Activated naive CD8-positive, alpha-beta T cell treated with anti-CD3 and anti-CD28 coated beads for 36 hours (primary cell): ENCODE measurements at places on chromosomes 11 and 22.
A peak's percentile ranks its signal among the peaks of the same experiment; 100 is the strongest.

DNA sequence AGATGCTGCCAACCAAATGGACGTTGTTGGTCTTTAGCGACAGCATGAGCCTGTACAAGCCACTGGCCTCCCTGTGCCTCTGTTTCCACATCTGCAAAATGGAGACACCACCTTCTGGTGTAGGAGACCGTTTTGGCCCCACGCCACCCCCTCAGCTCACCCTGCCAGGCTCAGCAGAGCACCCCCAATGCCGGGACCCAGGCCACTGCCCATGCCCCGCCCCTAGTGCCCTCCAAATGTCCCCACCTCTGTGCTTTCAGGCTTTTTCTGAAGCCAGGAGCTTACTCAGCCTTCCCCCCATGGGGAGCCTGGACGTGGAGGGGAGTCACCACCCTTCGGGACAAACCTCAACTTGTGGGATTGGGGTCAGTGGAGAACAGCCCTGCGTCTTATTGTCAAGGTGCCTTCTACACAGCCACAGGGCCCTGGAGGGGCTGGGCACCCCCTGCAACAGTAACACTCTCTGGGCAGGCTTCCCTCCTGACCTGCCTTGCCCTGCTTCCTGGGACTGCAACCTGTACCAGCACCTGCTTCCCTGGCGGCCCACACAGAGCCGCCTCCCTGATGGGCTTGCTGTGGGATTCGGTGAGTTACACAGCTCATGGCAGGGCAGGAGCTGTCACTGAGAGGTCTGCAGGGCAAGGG lies 24.6 kb upstream of the RTL6 start:
- no peak for DNase-seq

DNA sequence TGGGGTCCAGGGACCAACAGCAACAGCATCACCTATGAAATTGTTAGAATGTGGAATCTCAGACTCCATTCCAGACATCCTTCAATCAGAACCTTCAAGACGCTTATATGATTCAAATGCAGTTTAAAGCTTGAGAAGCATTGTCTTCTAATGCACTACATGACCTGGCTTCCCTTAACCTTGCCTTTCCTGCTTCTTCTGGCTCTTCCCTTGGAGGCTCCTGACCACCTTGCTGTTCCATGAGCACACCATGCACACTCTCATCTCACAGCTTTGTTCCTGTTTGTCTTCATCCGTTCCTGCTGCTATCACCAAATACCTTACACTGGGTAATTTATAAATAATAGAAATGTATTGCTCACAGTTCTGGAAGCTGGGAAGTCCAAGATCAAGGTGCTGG lies 26.1 kb downstream of the ZC3H12C start:
- no peak for DNase-seq

DNA sequence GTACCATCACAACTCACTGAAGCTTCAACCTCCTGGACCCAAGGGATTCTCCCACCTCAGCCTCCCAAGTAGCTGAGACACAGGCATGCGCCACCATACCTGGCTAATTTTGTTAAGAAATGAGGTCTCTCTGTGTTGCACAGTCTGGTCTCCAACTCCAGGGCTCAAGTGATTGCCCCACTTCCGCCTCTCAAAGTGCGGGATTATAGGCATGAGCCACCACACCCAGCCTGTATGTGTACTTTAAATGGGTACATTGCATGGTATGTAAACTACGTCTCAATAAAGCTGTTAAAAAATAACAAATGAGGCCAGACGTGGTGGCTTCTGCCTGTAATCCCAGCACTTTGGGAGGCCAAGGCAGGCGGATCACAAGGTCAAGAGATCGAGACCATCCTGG lies 36.2 kb upstream of the DDX6 start:
- DNase-seq: no peak

- no peak for DNase-seq
Measured at GRCh38 chr11:132607575-132607974, 924.7 kb downstream of the OPCML start.

GRCh38 chr11:78034623-78035022 lies 11.5 kb upstream of the KCTD14 start:
- DNase-seq: no peak

DNA sequence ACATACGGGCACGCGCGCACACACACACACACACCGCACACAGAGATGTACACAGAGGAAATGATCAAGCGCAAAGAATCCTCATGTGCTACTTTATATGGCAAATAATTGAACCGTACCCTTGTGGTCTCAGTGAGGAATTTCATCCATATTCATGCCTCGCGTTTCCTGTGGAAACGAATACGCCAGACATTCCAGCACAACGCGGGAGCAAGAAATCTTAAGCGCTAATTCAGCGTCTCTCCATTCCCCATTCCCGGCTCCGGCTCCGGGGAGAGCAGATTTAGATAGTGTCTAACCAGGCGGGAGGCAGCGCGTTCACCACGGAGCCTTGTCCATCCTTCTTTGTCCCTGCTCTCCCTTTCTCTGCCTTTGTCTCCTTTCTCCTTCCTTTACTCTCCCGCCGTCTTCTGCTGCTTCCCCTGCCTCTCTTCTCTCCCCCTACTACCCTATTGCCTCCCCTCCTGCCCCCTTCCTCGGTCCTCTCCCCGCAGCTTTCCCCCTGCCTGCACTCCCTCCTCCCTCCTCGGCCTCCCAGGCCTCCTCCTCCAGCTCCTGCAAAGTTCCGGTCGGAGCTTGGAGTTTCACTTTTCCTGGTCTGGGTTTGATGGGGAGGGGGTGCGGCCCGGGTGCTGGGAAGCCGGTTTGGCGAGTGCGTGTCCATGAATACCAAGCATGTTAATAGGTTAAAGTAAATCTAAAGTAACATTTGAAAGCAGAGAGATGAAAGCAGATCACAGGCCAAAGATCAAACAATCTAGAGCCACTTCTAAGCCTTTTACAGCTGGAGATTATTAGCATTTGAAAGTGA lies 579.3 kb downstream of the BUD13 start:
- no peak for DNase-seq

DNA sequence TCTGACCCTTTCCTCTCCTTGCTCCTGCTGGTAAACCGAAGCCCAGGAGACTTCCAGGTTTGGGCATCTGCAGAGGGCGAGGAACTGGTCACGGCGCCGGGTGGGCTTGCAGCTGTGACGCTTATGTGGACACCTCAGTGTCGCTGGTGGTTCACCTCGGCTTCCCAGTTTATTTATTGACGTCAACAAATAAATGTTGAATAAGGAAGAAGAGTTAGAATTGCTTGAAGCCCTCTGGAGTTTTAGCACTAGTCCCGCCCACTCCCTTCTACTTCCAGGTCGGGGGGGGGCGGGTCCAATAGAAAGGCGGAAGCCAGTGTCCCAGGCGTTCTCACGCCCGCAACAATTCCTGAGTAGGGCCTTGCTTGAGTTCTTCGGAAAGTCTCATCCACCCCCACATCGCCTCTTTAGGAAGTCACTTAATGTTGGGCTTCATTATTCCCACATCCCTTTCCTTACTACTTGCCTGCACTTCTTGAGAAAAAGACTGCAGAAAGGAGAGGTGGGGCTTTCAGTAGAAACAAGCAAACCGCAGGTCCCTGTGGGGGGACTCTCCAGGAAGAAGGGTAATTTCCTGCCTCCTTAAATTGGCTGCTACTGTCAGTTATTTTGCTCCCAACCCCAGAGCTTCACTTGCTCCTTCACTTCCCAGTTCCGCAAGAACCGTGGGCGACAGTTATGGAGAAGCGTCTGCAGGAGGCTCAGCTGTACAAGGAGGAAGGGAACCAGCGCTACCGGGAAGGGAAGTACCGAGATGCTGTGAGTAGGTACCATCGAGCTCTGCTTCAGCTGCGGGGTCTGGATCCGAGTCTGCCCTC lies at the start of gene TTC9C:
Gene TTC9C (plus strand): TSS at position 316 of the 818 bp plus-strand sequence. CDS start 363 bp downstream, at position 679.
- peak; percentile 77 for DNase-seq

GRCh38 chr22:20173772-20174171 lies 22.9 kb upstream of the CCDC188 start:
- DNase-seq: no peak

- no peak for DNase-seq
Measured at GRCh38 chr11:19979519-19979845, 180.8 kb downstream of the DBX1 start.

- DNase-seq: no peak
Measured at GRCh38 chr11:102284008-102284407, 33.3 kb upstream of the BIRC3 start.

- no peak for DNase-seq
Measured at GRCh38 chr11:45108070-45109064, 38.1 kb upstream of the PRDM11 start.

DNA sequence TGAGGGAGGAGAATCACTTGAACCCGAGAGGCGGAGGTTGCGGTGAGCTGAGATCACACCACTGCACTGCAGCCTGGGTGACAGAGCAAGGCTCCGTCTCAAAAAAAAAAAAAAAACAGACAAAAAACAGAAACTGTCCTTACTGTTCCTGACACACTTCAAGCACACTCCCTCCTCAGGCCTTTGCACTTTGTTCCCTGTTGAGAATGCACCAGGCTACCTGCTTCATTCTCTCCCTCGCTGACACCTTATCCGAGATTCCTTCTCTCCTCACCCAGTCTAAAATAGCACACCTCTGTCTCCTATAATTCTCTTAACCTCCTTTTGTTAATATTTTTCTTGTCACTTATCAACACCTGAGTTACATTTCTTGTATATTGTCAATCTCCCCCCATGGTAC lies 32.3 kb upstream of the TECTA start:
- no peak for DNase-seq

DNA sequence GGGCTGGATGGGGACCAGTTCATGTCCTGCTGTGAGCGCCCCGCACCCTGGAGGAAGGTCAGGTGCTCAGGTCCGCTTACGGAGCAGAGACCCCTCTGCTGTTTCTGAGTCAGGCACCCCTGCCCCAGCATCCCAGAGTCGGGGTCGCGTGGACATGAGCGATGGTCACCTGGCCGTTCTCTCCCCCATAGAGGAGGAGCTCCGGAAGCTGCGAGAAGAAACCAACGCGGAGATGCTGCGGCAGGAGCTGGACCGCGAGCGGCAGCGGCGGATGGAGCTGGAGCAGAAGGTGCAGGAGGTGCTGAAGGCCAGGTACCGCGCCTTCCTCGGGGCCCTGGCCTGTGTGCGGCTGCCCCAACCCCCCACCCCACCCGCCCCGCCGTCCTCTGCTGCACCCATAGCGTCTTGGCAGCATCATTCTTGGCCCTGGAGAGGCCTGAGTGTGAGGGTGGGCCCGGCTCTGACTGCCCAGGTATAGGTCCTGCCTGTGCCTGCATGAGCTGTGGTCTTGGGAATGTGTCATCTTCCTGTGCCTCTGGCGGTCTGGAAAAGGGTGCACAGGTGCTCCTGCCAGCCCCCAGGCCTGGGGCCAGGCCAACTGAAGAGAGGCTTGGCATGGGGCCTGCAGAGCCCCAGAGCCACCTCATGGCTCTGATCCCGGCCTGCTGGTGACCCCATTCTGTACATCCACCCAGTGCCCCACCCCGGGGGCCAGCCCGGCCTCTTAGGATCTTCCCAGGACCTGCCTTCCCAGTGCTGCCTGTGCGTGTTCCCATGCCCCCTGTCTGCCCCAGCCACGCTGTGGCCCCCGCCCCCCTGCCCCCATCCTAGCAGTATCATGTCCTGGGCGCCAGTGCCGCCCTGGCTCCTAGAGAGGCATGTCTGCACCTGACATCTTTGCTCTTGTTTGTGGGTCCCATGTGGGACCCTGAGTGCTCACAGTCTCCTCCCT lies 38.1 kb downstream of the GRAMD4 start:
- no peak for DNase-seq

DNA sequence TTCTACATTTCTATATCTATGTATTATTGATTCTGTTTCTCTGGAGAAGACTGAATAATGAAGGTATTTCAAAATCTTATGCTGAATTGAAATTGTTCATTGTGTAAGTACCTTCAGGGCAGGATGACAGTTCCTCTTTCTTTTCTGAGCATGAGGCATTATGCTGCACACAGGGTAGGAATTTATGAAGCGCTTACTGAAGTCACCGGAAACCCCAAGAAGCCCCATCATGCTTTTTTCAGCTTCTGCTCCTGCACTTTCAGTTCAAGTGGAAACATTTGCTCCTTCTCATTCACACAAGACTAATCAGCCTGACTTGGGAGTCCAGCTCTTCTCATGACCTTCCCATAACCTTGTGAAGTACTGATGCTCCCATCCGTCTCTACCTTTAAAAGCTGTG lies 314.7 kb upstream of the SORL1-AS1 start:
- peak; percentile 7 for DNase-seq

- no peak for DNase-seq
Measured at GRCh38 chr11:65016705-65017104, 2.7 kb downstream of the ARL2 start.
